Progenitor cell of endocrine pancreas (in vitro differentiated cells): ENCODE measurements at places on chromosomes 12 and 14. TPM values are rescaled to one million over a fixed set of nuclear protein-coding genes. Genes with fewer than 3 reads are reported as not detected.

The DUSP6 gene
- total RNA-seq, result 80.1 and 85.8 TPM in 2 replicates

DNA sequence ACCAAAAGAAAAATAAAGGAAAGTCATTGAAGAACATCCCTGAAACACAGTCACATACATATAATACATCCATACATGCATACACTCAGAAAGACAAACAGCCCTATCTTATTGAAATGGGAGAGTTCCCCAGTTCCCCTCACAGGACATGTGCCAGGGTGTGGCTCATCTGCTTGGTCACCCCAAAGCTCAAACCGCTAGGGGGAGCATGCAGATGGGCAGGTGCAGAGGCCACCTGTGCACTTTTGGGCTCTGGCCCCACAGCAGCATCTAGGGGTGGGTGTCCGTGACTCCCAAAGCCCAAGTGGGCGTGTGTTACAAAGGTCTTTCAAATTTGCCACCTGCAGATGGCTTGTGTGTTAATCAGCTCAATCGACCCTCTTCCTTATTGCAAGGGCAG is 75.2 kb downstream of the CMAS start:
- H3K4me3 ChIP-seq, result no peak overlapping the region
- DNase-seq, result no peak
- no peak overlapping the region for H3K27ac ChIP-seq
- H3K36me3 ChIP-seq, result no peaks in the 10 kb centered on the region
- no peaks in the 10 kb centered on the region for H3K4me1 ChIP-seq
- H3K27me3 ChIP-seq, result peaks cover 8% of the 10 kb centered on the region

GRCh38 chr12:112617153-112617505 is 174.4 kb upstream of the RPH3A start:
- H3K27ac ChIP-seq, result no peak overlapping the region
- H3K4me3 ChIP-seq, result no peak overlapping the region
- no peaks in the 10 kb centered on the region for H3K36me3 ChIP-seq
- no peak for DNase-seq
- H3K4me1 ChIP-seq, result no peaks in the 10 kb centered on the region

The NEUROD4 gene
- total RNA-seq, result not detected in 2 replicates

The SYT1 gene
- total RNA-seq, result 4.2 and 4.3 TPM in 2 replicates

DNA sequence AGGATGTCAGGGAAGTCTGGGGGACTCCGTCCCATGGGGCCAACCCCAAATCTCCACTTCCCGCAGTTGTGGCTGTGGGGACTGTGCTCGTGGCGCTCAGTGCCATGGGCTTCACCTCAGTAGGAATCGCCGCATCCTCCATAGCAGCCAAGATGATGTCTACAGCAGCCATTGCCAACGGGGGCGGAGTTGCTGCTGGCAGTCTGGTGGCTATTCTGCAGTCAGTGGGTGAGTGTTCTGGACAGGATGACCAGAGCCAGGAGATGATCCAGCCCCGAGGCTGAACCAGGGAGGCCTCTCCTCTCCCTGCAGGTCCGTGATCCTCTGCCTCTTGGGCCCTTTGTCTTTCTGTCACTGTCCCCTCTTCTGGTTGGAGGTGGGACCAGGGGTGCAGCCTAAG is 8.8 kb upstream of the IFI27 start:
- no peaks in the 10 kb centered on the region for H3K27me3 ChIP-seq
- no peak overlapping the region for H3K4me3 ChIP-seq
- H3K27ac ChIP-seq, result no peak overlapping the region
- DNase-seq, result no peak
- peaks cover 2% of the 10 kb centered on the region for H3K36me3 ChIP-seq

DNA sequence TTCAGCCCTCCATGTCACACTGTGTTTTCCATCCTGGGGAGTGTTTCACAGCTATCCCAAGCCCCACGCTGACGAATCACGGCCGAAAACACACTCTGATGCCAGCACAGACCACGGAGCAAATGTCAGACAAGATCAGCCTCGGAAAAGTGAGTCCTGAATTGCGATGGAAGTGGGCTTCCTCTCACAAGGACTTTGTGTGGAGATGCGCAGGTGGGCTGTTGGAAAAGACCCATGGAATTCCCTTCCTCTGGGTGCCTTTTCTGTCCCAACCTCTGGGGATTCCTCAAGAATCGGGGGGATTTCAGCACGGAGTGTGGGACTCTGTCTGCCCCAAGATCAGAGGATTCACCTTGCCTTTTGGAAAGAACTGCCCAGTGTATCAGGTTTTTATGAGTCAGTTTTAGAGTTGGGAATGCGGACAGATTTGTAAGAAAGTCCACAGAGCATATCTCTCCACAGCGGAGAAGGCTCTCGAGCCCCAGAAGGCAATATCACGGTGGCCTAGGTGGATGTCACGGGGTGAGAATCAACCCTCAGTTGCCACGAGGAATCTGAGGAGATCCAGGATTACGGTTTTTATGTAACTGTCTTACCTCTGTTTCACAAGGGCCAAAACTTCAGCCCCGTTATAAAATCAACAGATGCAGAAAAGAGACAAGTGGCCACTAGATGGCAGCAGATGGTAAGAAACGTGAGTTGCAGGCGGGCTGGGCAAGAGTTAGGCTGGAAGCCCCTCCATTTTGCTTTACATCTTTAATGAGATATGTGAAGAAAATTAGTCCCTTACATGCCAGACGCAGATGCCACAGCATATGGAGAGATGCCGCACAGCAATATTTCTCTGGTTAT is 201.9 kb downstream of the DAD1 start:
- H3K27me3 ChIP-seq, result peaks cover 6% of the 10 kb centered on the region
- peaks cover 13% of the 10 kb centered on the region for H3K4me1 ChIP-seq
- no peaks in the 10 kb centered on the region for H3K36me3 ChIP-seq
- peak; percentile 69 for DNase-seq

GRCh38 chr12:15797818-15798217 is 8.6 kb upstream of the EPS8 start:
- H3K27ac ChIP-seq, result no peak overlapping the region
- peaks cover 15% of the 10 kb centered on the region for H3K4me1 ChIP-seq
- H3K27me3 ChIP-seq, result peaks cover 7% of the 10 kb centered on the region
- DNase-seq, result no peak
- H3K4me3 ChIP-seq, result no peak overlapping the region
- H3K36me3 ChIP-seq, result no peaks in the 10 kb centered on the region

The PLBD1 gene
- total RNA-seq, result 26.1 and 28.3 TPM in 2 replicates

- H3K27ac ChIP-seq, result no peak overlapping the region
- H3K4me1 ChIP-seq, result no peaks in the 10 kb centered on the region
- H3K27me3 ChIP-seq, result no peaks in the 10 kb centered on the region
- no peak overlapping the region for H3K4me3 ChIP-seq
- DNase-seq, result no peak
- no peaks in the 10 kb centered on the region for H3K36me3 ChIP-seq
Measured at GRCh38 chr12:74885775-74886174, 323.9 kb downstream of the KCNC2 start.

GRCh38 chr14:32524609-32525375 is 195.7 kb downstream of the AKAP6 start:
- peaks cover 2% of the 10 kb centered on the region for H3K4me1 ChIP-seq
- no peak overlapping the region for H3K4me3 ChIP-seq
- no peaks in the 10 kb centered on the region for H3K27me3 ChIP-seq
- H3K27ac ChIP-seq, result no peak overlapping the region
- H3K36me3 ChIP-seq, result no peaks in the 10 kb centered on the region
- no peak for DNase-seq

DNA sequence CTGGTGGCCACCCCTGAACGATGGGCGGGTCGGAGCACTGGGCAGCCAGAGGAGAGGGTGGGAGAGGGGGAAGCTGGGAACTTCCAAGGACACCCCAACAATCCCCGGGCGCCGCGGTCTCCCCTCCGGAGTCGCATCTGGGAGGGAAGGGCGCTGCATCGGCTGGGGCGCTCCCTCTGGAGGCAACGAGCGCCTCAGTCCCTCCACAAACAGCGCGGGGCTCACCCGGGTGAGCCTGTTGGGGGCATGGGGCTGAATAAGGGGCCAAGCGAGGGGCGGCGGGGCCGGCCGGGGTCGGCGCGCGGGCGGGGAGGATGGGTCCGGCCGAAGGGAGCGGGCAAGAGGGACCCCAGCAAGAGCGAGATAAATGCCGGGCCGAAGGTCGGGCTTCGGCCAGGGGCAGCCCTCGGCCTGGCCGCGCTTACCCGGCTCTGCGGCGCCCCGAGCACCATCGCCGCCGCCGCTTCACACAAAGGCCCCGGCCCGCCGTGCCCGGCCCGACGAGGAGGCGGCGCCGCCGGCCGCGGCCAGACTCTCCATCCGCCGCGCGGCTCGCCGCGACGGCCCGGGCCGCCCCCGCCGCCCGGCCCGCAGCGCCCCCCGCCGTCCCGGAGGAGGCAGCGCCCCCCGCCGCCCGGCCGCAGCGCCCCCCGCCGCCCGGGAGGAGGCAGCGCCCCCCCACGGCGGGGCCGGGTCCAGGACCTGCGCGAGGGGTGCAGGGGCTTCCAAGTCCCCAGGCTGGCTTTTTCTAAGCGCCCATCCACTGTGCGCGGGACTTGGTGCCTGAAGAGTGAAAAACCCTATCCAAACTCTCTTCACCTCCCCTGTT is at the start of gene ZBTB39:
Gene ZBTB39, minus strand, starts transcription at position 567 of the 829 bp plus-strand sequence. CDS start 1,629 bp downstream, outside the sequence.
- H3K4me3 ChIP-seq, result peak within 1 kb of the TSS; percentile 87
- H3K36me3 ChIP-seq, result peaks cover 17% of the 10 kb centered on the region
- H3K4me1 ChIP-seq, result peaks cover 22% of the 10 kb centered on the region
- H3K27me3 ChIP-seq, result no peaks in the 10 kb centered on the region
- DNase-seq, result peak; percentile 64

The SMIM41 gene
- total RNA-seq, result not detected in 2 replicates
